ENCODE measurements at places on chromosomes 1 and 21. TPM values are rescaled to one million over a fixed set of nuclear protein-coding genes. Genes with fewer than 3 reads are reported as not detected.

CR1L gene
- 1.1 TPM for total RNA-seq

RNF220 gene
- 94.4 TPM for total RNA-seq

CDC14A gene
- 44.9 TPM for total RNA-seq

RSPO1 gene
- not detected for total RNA-seq

CELA2A gene
- total RNA-seq = not detected

PRDM2 gene
- total RNA-seq = 75.2 TPM

KIRREL1 gene
- not detected for total RNA-seq

RNF19B gene
- total RNA-seq = 21.6 TPM

GRIK3 gene
- total RNA-seq = not detected

PADI1 gene
- total RNA-seq = not detected

SLC41A1 gene
- 16.8 TPM for total RNA-seq

TFF3 gene
- total RNA-seq = not detected

PRMT6 gene
- 16.7 TPM for total RNA-seq

CDCA8 gene
- 67.0 TPM for total RNA-seq

TMPRSS15 gene
- not detected for total RNA-seq

GJC2 gene
- 7.7 TPM for total RNA-seq

SLC2A5 gene
- not detected for total RNA-seq

LCE4A gene
- not detected for total RNA-seq

CR2 gene
- 3.5 TPM for total RNA-seq

RXRG gene
- total RNA-seq = not detected

EPS8L3 gene
- not detected for total RNA-seq

LDLRAD2 gene
- total RNA-seq = 0.09 TPM

CCDC181 gene
- total RNA-seq = not detected

BCAR3 gene
- 0.91 TPM for total RNA-seq

BCL2L15 gene
- total RNA-seq = 2.9 TPM

CLCNKA gene
- not detected for total RNA-seq

C4BPB gene
- total RNA-seq = 2.7 TPM

MXRA8 gene
- 1.2 TPM for total RNA-seq

SH3BGR gene
- 1.9 TPM for total RNA-seq

ATP6V1G3 gene
- total RNA-seq = not detected

S100A1 gene
- not detected for total RNA-seq

MAP10 gene
- 4.5 TPM for total RNA-seq

KRTAP19-1 gene
- not detected for total RNA-seq

RGS8 gene
- total RNA-seq = not detected
